ENCODE measurements at places on chromosomes 2 and 18.

GRCh38 chr2:144225076-144225475, 294.8 kb downstream of the ZEB2 start:
- DNase-seq: no peak

GRCh38 chr2:47651296-47651695, 131.6 kb upstream of the MSH6 start:
- DNase-seq: no peak

- DNase-seq: no peak
Observed at GRCh38 chr18:34730774-34731173, 20.7 kb downstream of the DTNA start.

DNA sequence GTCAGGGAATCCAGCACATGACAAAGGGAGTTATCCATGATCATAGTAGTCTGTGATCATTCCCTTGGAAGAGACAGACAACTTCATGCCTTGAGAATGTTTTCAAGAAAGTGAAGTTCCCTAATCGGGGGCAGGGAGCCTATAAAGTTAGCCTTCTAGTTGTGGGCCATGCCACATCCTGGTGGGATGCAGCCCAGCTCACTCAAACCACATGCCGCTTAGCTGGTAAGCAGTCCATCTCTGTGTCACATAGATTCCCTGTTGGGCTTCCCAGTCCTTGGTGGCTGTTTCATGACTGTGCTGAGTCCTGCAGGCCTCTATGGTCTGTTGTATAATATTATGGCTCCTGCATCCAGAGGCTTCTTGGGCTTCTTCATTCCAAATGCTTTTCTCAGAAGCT, 11.4 kb upstream of the ARHGAP25 start:
- no peak for DNase-seq

DNA sequence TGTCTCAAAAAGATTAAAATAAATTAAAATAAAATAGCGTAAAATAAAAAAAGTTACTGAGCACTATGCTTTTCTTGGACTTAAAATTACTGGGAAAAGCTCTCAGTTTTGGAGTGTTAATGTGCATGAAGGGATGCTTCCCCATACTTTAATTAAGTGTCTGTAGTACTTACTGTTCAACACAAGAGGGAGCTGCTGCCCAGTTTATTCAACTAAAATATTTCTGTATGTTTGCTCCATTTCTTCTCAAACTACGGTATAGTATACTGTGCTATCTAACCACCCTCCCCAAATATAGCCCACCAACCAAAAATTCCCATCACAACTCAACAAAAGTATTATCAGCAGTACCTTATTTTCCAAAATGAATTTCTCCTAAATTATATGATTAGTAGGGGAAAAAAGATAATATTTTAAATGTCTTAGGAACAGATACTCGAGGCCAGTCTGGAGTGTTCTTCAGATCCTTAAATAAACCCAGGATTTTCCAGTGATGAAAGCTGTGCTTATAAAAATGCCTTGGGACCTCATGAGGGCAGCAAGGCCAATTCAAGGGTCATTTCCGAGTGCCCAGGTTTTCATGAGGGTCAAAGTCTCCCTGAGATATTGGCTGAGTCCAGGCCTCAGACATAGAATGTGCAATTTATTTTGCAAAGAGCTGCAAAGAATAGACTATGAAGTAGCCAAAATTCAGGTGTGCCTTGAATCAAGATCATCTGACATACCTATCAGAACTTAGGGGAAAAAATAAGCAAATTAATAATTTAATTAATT, 64.1 kb downstream of the CHRNA1 start:
- peak; percentile 70 for DNase-seq

- DNase-seq: no peak
Observed at GRCh38 chr2:134739879-134740301, 21.1 kb upstream of the TMEM163 start.

Data from activated CD4-positive, alpha-beta T cell treated with anti-CD3 and anti-CD28 coated beads, Interleukin-2, Interleukin-6, amounts not matched to agents 100 ng/mL and 50 ng/mL, durations not matched to agents 16 hours and 8 hours (primary cell).